ENCODE measurements at places on chromosomes 2 and 18. TPM values are rescaled to one million over a fixed set of nuclear protein-coding genes. Genes with fewer than 3 reads are reported as not detected.

MAP3K19 gene
- total RNA-seq: not detected

DNA sequence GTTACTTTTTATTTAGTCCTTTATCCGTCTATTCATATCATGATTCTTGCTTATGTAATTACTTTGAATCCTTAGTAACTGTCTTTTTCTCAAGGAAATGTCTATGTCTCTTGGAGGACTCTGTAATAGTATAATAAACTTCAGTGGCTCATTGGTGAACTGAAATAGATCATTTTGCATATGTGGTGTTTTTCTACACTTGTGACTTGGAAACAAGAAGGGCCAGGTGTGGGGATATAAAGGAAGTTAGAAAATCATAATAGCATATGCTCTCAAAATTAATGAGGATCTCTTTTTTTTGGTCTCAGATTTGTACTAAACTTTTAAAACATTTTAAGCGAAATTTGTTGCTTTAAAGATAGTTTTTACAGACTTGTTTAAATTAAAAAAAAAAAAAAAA lies 453.0 kb upstream of the CDH20 start:
- no peak for DNase-seq

GRCh38 chr2:144975881-144976280 lies 456.0 kb upstream of the ZEB2 start:
- no peak for DNase-seq

SOWAHC gene
- total RNA-seq: 13.4 TPM

RAB17 gene
- 88.1 TPM for total RNA-seq
